ENCODE measurements at places on chromosomes 7 and 10.

DNA sequence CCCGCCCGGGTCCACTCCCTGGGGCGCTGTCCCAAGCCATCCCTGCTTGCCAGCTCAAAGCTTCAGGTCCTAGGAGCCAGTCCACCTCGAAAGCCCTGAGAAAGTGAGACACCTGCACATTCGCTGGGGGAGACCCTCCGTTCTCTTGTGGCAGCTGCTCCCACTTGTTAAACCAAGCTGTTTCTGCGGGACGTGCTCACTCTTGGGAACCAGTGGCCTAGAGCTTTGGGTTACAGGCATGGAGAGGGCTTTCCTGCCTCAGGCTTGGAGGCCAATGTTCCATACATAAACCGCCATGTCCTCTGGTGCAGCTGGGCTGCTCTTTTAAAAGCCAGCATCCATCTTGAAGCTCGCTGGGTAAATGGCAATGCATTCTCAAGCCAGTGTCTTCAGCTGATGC is 19.9 kb upstream of the TTYH3 start:
- no peak for DNase-seq

GRCh38 chr7:54260941-54261371 is 281.2 kb upstream of the VSTM2A start:
- DNase-seq: no peak

DNA sequence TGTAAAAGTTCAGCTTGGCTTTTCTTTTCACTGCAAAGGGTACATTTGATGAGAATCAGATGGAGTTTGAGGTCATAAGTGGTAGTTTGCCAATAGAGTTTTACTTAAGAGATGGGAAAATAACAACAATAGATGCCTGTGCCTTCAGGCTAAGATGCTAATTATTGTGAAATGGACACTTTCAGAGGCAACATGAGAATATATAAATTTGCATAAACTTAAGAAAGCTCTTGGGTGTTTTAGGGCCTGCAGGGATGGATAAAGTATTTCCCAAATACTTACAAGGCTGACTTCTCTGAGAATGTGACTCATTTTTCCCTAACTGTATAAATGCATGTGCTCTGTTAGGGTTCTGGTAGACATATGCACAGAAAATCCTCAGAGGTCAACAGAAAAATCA is 200.3 kb upstream of the SVIL start:
- no peak for DNase-seq

- no peak for DNase-seq
Observed at GRCh38 chr10:46198516-46198915, 88.3 kb upstream of the ANTXRL start.

- no peak for DNase-seq
Observed at GRCh38 chr7:26662646-26663045, 201.7 kb downstream of the SKAP2 start.

DNA sequence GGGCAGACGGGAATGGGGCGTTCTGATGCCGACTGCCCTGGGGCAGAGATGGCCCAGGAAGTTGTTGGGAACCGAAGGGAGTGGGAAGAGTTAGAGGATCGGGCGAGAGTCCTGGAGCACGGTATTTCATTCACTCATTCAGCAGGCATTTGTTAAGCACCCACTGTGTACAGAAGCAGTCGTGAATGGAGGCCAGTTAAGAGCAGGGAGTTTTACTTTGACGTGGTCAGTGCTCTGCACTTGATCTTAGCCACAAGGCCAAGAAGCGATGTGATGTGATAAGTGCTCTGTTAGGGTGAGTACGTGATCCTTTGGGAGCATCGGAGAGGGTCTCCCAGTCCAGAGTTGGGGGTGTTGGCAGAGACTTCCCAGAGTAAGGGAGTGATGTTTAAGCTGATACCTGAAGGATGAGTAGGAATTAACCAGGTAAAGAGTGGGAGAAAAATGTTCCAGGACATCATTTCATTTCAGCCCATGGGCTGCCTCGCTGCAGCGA is 890 bp downstream of the ZFYVE27 start:
- DNase-seq: no peak

- no peak for DNase-seq
Observed at GRCh38 chr7:107922886-107923285, 31.9 kb downstream of the DLD start.

GRCh38 chr7:98265841-98266271 is 13.8 kb upstream of the TECPR1 start:
- DNase-seq: no peak

DNA sequence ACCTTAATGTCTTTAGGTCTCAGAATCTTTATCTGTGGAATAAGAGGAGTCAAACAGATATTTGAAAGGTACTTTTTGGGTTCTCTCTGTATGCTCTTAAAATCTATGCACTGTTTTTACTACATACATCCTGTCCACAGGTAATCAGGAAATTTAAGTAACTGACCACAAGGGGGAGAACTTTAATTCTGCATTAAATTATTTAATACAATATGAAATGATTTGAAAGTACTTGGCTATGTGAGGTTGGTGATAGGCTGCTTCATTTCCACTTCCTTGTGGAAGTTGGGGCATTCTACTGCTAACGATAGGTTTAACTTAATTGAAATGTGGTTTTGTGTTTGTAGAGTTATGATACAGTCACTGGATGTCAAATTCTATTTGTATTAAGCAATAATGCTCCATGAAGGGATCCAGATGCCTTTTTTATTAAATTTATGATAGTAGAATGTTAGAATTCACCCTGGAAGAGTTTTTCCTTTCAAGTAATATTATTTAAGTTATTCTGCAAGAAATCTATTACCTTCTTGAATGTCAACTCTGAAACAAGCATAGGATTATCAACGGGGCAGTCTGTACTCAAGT is 6.0 kb downstream of the TEX47 start:
- no peak for DNase-seq

- no peak for DNase-seq
Observed at GRCh38 chr7:16774986-16775385, 21.4 kb downstream of the TSPAN13 start.

GRCh38 chr10:128005858-128006257 is 99.0 kb downstream of the PTPRE start:
- no peak for DNase-seq

GRCh38 chr10:103197174-103197573 is 4.1 kb upstream of the NT5C2 start:
- DNase-seq: no peak

GRCh38 chr7:87933605-87933952 is 472 bp upstream of the ADAM22 start:
- DNase-seq: no peak

DNA sequence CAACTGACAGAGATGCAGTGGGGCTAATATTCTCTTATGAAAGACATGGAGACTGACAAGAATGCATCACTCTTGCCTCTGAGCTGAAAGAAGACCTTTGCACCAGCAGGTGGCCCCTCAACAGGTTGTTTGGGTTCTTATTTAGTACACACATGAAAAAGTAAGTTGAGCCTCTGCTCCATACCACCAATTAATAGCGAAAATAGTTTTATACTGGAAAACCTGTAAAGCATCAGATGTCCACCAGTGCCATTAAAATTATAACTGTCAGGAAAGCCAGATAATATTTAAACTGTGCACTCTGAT is 26.3 kb upstream of the FAM13C start:
- no peak for DNase-seq

DNA sequence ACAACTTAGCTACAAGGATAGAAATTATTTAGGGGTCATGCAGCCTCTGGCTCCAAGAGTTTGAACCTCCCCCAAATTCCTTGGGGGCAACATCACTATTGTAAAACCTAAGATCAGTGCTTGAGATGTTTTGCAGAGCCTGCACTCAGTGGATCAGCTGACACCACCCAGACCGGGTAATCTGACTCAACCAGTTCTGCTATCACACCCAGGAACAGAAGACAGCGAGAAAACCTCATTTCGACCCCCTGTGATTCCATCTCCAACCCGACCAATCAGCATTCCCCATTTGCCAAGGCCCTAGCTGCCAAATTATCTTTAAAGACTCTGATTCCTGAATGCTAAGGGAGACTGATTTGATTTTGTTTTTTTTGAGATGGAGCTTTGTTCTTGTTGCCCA is 5.2 kb downstream of the TACR2 start:
- no peak for DNase-seq

- no peak for DNase-seq
Observed at GRCh38 chr10:129851941-129852640, 112.0 kb downstream of the EBF3 start.

DNA sequence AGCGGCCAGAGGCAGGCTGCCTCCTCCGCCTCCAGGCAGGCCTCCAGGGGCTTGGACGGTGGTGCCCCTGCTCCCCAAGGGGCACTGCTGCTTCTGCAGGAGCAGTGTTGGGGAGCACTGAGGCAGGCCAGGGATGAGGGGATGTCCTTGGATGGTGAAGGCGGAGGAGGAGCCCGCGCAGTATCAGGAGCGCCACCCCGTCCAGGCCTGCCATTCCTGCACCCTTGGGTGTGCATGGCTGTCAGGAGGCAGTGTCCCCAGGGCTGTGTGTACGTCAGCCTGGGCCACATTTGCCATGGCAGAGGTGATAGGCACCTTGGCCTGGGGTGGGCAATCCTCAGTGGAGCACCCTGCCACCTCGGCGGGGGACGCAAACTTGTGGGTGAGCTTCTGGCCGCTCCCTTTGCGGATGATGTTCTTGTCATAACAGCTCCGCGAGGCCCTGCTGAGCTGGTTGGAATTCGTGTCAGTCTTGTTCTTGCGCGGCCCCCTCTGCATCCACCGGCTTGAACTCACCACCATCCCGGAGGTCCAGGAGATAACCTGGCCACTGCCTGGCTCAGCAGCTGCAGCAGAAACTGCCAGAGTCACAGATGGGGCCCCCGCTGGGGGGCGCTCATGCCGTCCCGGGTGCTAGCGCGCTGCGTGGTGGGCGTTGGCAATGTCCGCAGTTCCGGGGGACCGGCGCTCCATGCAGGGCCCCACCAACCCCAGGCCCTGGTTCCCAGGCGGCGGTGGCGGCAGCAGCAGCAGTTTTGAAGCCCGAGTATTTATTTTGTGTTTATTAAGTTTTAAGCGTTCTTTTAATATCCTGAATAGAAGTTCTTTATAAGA is 182.3 kb upstream of the ADCY1 start:
- DNase-seq: no peak

DNA sequence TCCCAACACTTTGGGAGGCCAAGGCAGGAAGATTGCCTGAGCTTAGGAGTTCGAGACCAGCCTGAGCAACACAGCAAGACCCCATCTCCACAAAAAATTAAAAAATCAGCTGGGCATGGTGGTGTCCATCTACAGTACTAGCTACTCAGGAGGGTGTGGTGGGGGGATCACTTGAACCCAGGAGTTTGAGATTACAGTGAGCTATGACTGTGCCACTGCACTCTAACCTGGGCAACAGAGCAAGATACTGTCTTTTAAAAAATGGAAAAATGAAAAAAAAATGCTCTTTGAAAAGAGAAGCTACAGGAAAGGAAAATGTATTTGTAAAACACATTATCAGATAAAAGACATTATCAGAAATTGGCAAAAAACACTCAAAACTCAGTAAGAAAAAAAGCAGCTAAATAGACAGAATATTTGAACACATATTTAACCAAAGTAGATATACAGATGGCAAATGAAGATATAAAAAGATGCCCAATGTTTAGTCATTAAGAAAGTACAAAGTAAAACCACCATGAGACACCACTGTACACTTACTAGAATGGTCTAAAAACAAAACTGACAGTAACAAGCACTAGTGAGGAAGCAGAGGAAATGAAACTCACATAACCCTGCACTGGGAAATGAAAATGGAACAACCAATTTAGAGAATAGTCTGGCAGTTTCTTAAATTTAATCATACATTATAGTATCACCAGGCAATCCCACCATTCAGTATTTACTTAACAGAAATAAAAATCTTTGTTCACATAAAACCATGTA is 40.5 kb downstream of the NRBF2 start:
- DNase-seq: no peak

DNA sequence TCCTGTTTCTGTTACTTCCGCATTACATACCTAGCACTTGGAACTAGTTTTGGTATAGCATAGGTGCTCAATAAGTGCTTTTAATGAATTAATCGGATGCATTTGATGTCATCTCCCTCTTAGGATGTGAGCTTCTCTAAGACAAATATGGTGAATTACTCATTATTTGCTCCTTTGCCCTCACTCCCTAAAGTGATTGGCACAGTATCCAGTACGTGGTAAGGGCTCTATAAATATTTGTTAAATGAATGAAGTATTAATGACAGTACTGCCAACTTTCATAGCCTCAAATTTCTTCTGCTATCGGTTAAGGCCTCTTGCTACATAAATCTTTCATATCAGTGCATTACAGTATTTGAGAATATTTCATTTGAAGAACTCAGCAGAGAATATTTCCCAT is 75.9 kb upstream of the ARID5B start:
- DNase-seq: no peak

DNA sequence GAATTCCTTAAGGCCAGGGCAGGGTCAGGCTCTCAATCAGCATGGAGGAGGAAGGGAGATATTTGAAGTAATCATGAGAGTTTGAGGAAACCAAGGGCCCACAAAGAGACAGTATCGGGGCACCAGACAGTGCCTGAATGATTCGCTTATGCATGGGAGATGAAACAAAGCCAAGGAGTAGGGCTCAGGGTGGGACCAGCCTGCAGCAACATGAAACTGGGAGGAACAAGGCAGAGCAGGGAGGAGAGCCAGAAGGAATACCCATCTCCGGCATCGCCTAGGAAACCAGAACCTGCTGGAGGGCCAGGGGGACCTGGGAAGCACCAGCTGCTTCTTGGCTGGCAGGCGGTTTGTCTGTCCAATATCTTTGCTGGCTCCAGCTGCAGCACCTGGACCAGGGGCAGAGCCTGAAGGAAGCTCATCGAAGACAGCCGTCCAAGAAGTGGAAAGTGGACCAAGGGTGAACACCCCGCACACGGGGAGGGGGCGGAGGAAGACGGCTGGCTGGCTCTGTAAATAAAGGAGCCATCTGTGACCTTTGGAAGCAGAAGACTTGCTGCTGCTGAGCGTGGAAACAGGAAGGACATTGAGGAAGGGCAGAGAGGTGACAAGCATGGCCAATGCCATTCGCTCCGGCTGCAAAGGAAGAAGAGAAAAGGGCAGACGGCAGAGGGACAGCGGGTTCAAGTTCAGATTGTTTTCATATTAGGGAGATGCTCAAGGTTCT is 34.4 kb upstream of the ECHDC3 start:
- no peak for DNase-seq

DNA sequence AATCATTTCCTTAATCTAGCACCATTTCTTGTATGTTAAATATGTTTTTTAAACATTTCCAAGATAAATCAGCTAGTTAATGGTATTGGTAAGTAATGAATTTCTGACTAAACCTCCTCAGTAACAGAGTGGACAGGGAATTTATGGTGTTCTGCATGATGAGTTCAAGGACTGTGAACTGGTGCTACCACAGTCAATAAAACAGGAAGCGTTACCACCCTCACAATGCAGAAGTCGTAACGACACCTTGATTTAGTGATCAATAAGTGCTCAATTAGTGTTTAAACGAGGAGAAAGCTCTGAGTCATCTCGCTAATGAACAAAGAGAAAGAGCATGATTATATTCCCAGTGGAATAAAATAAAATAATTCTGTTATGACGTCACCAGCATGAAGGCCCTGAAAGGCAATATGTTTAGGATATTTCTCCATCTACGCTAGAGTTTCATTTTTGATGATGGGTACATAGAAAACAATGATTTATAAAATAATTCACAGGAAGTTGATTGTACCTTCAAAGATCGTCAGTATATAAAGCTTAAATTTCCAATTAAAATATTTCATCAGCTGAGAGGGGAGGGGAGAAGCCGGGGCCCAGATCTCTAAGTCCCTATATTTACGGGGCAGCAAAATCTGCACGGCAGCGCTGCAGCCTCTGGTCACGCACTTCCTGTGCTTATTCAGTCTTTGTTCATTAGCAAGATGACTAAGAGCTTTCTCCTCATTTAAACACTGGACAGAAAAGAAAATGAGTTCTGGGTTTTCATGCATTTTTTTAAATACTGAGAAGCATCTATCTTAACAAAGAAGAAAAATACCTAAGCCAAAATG is 400.5 kb downstream of the PTPRN2 start:
- no peak for DNase-seq

- DNase-seq: no peak
Observed at GRCh38 chr7:4929005-4929404, 30.0 kb downstream of the MMD2 start.

Measured in stimulated activated CD8-positive, alpha-beta memory T cell treated with anti-CD3 and anti-CD28 coated beads, Interleukin-15, amount 100 ng/mL, for 4 hours (primary cell).